ENCODE measurements at places on chromosomes 6 and 20.

DNA sequence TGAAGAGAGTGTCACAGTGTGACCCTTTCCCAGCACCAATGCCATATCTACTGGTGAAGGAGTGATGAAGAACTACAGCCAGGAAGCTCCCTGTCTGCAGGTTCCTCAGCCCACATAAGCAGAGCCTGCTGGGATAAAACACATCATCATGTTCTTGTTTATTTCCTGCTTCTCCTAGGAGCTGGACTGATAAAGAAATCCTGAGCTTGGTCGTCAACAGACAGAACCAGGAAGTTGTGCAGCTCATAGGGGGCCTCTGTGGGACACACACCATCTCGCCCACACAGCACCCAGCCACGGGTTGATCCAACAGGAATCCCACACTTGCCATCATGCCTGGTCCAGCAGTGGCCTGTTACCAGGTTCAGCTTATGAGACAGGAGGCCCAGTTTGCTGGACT is 2.8 kb upstream of the CSTL1 start:
- no peak overlapping the region for H3K4me3 ChIP-seq
- H3K36me3 ChIP-seq = no peaks in the 10 kb centered on the region
- peaks cover 6% of the 10 kb centered on the region for H3K4me1 ChIP-seq
- DNase-seq = no peak
- H3K27ac ChIP-seq = no peak overlapping the region
- peaks cover 6% of the 10 kb centered on the region for H3K27me3 ChIP-seq

GRCh38 chr20:2303673-2304072 is 7.9 kb downstream of the TGM3 start:
- H3K27me3 ChIP-seq = peaks cover 5% of the 10 kb centered on the region
- H3K4me1 ChIP-seq = peaks cover 5% of the 10 kb centered on the region
- H3K36me3 ChIP-seq = no peaks in the 10 kb centered on the region
- no peak overlapping the region for H3K4me3 ChIP-seq
- H3K27ac ChIP-seq = no peak overlapping the region

DNA sequence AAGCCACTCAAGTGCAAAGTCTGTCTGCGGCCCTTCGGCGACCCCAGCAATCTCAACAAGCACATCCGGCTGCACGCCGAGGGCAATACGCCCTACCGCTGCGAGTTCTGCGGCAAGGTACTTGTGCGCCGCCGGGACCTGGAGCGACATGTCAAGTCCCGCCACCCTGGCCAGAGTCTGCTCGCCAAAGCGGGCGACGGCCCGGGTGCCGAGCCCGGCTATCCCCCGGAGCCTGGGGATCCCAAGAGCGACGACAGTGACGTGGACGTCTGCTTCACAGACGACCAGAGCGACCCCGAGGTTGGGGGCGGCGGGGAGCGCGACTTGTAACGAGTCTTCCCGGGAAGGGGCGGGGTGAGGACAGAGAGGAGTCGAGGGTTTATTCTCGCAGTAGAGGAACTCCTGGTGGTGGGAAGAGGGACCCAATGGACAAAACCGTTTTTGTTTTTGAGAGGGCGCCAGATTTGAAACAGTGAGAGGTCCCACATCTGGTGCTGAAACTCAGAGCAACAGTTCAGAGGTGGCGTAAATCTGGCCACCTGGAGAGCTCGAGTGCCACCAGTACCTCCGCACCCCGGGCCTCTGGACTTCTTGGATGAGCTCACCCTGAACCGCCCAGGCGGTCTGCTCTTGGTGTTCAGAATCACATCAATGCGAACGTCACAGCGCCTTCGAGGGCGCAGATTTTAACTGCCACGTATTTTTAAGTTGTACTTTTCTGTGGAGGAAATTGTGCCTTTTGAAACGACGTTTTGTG is 8.0 kb downstream of the PRDM13 start:
- peaks cover 89% of the 10 kb centered on the region for H3K27me3 ChIP-seq
- H3K4me1 ChIP-seq = peaks cover 2% of the 10 kb centered on the region
- H3K36me3 ChIP-seq = no peaks in the 10 kb centered on the region
- H3K4me3 ChIP-seq = peak overlapping the region; percentile 60
- no peak overlapping the region for H3K27ac ChIP-seq

GRCh38 chr6:159979136-159979874 is 10.4 kb downstream of the IGF2R start:
- no peak overlapping the region for H3K4me3 ChIP-seq
- peaks cover 41% of the 10 kb centered on the region for H3K4me1 ChIP-seq
- DNase-seq = no peak

- peaks cover 1% of the 10 kb centered on the region for H3K36me3 ChIP-seq
- no peak overlapping the region for H3K27ac ChIP-seq
- no peak overlapping the region for H3K4me3 ChIP-seq
- H3K4me1 ChIP-seq = peaks cover 11% of the 10 kb centered on the region
Measured at GRCh38 chr20:15406072-15406471, 1068.7 kb upstream of the FLRT3 start.

GRCh38 chr20:64036346-64037198 is 590 bp downstream of the C20orf204 start:
- no peak overlapping the region for H3K27ac ChIP-seq
- H3K4me1 ChIP-seq = peaks cover 16% of the 10 kb centered on the region
- H3K4me3 ChIP-seq = no peak overlapping the region
- H3K27me3 ChIP-seq = peaks cover 16% of the 10 kb centered on the region
- no peak for DNase-seq

DNA sequence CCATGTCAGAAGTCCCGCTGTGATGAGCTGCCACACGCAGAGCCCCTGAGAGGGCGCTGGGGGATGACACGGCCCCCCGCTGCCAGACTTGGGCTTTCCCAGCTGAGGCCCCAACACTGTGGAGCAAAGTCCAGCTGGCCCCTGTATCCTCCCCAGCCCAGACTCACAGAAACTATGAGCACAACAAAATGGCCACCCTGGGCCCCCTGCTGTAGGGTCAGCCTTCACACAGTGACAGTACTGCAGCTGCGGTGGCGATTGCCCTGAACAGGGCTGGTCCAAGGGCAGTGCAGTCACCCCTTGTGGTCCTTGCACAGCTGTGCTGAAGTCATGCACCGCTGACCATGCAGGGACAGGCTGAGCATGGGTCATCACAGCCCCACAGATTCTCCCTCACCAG is 78.2 kb upstream of the CST7 start:
- no peak overlapping the region for H3K4me3 ChIP-seq
- no peak for DNase-seq
- no peaks in the 10 kb centered on the region for H3K36me3 ChIP-seq
- H3K27ac ChIP-seq = peak overlapping the region; percentile 27
- H3K27me3 ChIP-seq = no peaks in the 10 kb centered on the region

DNA sequence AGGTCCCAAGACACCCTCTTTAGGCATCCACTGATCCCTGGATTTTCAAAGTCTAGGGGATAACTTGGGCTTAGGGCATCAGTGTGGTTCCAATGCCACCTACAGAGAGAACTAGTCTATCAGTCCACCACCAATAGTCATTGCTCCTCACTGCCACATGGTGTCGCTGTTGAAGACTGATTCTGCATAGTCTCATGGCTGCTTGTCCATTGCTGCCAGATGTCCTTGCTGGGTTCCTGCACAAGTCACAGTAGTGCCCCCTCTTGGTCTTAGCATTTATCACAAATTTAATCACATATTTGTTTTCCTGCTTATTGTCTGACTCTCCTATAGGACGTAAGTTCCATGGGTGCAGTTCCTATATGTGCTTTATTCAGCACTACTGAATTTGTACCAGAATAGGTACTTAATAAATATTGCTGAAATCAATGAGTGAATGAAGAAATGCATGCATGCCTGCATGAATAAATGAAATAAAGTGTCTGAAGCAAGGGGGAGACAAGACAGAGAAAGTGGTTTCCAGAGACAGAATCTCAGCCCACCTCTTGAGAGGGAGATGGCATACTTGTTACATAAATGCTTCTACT is 45.9 kb upstream of the RALY start:
- no peaks in the 10 kb centered on the region for H3K4me1 ChIP-seq
- peaks cover 3% of the 10 kb centered on the region for H3K27me3 ChIP-seq
- no peak overlapping the region for H3K27ac ChIP-seq
- H3K36me3 ChIP-seq = no peaks in the 10 kb centered on the region
- DNase-seq = no peak

DNA sequence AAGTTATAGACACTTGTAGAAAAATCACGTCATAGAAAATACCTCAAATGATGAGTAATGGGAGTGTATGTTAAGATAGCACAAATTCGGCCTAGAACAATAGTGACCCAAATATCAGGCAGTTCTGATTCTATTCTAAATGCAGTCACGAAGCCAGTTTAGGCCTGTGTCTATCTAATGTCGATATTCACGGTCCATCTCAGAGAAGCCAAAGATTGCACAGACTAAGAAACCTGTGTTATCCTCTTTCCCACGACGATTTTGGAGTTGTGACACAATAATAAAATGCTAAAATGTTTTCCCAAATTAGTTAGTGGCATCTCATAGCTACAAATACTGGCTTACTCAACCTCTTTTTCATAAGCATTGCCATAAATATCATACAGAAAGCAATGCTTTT is 4.0 kb downstream of the HIVEP2 start:
- no peak overlapping the region for H3K27ac ChIP-seq
- peaks cover 2% of the 10 kb centered on the region for H3K27me3 ChIP-seq
- peaks cover 25% of the 10 kb centered on the region for H3K4me1 ChIP-seq
- no peak overlapping the region for H3K4me3 ChIP-seq
- H3K36me3 ChIP-seq = no peaks in the 10 kb centered on the region

GRCh38 chr6:118509009-118509617 is 39.0 kb upstream of the PLN start:
- H3K4me1 ChIP-seq = no peaks in the 10 kb centered on the region
- no peaks in the 10 kb centered on the region for H3K36me3 ChIP-seq
- H3K27me3 ChIP-seq = no peaks in the 10 kb centered on the region

DNA sequence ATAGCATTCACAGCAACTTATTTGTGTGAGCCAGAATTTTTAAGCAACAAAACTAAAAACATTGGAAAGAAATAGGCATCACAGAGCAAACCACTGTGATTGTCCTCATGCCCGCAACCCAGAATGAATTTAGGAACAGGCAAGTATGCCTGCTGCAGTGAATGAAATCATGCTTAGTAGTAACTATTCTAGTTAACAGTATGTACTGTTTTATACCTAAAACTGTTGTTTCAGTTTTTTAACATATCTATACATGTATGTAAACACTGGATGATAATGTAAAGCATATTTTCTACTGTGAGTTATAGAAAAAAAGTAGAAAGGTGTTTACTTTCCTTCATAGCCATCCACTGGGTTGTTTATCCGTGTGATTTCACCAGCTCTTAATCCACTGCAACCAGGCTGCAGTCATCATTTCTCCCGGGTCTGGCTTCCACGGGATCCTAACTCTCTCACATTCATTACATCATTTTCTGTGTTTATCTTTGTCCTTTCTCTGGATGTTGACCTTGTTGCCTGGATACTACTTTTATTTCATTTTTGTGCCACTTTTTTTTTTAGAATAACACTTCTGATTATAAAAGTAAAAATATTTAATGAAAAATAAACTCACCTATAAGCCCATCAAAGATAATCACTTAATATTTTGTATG is 3.6 kb upstream of the ARFGEF3 start:
- DNase-seq = no peak
- peaks cover 1% of the 10 kb centered on the region for H3K36me3 ChIP-seq
- H3K4me1 ChIP-seq = peaks cover 15% of the 10 kb centered on the region
- no peak overlapping the region for H3K4me3 ChIP-seq
- H3K27me3 ChIP-seq = peaks cover 7% of the 10 kb centered on the region
- H3K27ac ChIP-seq = no peak overlapping the region
